ENCODE measurements at places on chromosomes 2 and 18. TPM values are rescaled to one million over a fixed set of nuclear protein-coding genes. Genes with fewer than 3 reads are reported as not detected.

GRCh38 chr2:24623535-24623934 is 132.5 kb downstream of the NCOA1 start:
- no peaks in the 10 kb centered on the region for H3K27me3 ChIP-seq
- H3K27ac ChIP-seq = no peak overlapping the region
- H3K4me3 ChIP-seq = no peak overlapping the region
- H3K36me3 ChIP-seq = no peaks in the 10 kb centered on the region

The PTRHD1 gene
- total RNA-seq = 23.8 TPM

DNA sequence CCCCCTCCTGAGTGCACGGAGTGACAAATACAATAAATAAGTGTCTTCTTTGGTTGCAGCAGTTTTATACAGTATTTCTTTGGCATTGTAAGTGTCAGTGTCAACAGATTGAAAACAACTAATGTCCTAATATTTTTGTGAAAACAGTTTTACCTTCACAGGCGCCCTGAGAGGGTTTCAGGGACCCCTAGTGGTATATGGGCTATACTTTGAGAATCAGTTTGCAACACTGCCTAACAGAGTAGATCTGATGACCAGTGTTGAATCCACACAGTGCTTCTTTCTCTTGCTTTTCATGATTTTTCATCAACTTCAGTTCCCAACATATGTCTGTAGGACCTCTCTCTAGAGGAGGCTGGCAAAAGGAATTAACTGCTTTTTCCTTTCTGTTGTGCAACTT is 162.2 kb downstream of the PRPF40A start:
- H3K4me1 ChIP-seq = no peaks in the 10 kb centered on the region
- H3K36me3 ChIP-seq = no peaks in the 10 kb centered on the region
- H3K4me3 ChIP-seq = no peak overlapping the region
- H3K27ac ChIP-seq = no peak overlapping the region
- no peaks in the 10 kb centered on the region for H3K27me3 ChIP-seq
- DNase-seq = no peak

DNA sequence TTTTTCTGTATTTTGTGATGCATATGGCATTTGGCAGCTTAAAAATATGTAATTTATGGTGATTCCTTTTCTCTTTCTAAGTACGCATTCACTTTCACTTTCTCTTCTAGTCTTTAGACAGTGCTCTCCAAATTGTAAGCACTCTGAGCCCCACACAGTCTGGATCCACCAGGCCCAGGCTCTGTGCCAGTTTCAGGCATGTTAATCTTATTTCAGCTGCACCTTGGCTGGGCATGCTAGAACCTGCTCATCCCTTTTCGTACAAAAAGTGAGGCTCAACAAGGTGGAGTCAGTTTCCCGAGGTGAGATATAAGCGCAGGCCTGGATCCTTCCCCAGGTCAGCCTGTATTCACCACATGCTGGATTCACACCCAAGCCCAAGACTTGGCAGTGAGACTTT is 203.9 kb downstream of the MTX2 start:
- DNase-seq = peak; percentile 9
- no peak overlapping the region for H3K27ac ChIP-seq
- no peaks in the 10 kb centered on the region for H3K4me1 ChIP-seq
- H3K4me3 ChIP-seq = no peak overlapping the region
- no peaks in the 10 kb centered on the region for H3K36me3 ChIP-seq

The LIMS2 gene
- not detected for total RNA-seq
